GM13977 (cell line): ENCODE measurements at places on chromosomes 11 and 22.

- DNase-seq: no peak
Observed at GRCh38 chr11:98115873-98116272, 904.9 kb upstream of the CNTN5 start.

- no peak for DNase-seq
Observed at GRCh38 chr11:2584812-2585565, 114.8 kb downstream of the KCNQ1OT1 start.

DNA sequence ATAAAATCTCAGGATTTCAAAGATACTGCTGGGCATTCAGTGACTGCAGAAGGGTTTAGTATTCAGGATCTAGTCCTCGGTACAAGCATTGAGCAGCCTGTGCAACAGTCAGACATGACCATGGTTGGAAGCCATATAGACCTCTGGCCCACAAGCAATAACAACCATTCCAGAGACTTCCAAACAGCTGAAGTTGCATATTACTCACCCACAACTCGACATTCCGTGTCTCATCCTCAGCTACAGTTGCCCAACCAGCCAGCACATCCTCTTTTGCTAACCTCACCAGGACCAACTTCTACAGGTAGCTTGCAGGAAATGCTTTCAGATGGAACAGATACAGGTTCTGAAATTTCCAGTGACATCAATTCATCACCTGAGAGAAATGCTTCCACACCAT, 156.8 kb downstream of the C11orf91 start:
- no peak for DNase-seq

- DNase-seq: peak; percentile 96
Observed at GRCh38 chr11:6473451-6474412, at the start of gene TRIM3. TRIM3 (minus strand) TSS chr11:6473941; CDS start chr11:6465695, 8,246 bp downstream.

DNA sequence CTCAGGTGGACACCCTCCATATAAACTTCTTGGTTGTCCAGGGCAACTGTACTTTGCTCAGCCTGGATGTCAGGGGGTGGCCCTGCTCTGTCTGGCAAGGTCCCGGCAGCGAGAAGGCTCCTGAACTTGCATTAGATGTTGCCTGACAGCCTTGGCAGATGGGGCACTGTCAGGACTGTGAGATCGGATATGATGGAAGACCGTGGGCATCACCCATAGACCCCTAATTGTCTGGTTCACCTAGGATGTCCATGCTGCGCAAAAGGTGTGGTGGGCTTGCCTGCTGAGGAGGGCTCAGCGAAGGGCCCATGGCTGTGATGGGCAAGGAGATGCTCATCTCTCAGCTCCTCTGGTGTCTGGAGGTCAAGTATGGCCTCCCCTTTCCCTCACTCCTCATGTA, 62.7 kb downstream of the MYO18B start:
- DNase-seq: no peak

GRCh38 chr11:46337626-46338345, 9.5 kb upstream of the DGKZ start:
- no peak for DNase-seq

DNA sequence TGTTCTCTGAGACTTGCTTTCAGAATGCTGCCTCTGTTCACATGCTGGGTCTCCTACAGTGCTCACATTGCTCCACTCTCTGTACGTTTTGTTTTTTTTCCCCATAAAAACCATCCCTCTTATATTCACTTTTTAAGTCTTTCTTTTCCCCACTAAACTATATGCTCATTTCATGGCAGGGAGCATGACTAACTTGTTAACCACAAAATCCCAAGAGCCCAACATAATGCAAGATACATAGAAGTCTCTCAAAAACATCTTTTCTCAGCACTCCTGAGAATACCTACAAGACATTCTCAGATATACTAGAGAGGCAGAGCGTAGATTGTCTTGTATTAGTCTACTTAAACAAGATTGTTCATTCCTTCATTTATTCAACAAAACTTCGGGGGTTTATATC, 73.3 kb downstream of the FAM76B start:
- DNase-seq: no peak

DNA sequence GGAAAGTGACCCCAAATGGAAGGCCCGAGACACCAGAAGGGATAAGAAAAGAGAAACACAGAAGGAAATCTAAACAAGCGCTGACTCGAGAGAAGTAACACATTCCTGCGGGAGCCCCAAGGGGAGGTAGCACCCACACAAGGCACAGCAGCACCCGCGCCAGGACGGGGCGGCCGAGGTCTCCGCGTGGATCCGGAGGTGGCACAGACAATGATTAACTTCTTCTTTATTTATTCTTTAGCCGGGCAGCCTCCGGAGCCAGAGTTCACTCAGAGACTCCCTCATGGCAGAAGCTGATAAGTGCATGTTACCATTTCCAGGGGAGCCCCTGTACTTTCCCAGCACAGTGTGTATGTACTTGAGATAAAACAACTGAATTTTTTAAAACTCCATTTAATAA, 5.1 kb downstream of the TOLLIP start:
- no peak for DNase-seq

- DNase-seq: peak; percentile 78
Observed at GRCh38 chr22:31272522-31273446, 19.5 kb downstream of the PIK3IP1 start.

- no peak for DNase-seq
Observed at GRCh38 chr22:47043835-47044721, 281.6 kb downstream of the TBC1D22A start.

DNA sequence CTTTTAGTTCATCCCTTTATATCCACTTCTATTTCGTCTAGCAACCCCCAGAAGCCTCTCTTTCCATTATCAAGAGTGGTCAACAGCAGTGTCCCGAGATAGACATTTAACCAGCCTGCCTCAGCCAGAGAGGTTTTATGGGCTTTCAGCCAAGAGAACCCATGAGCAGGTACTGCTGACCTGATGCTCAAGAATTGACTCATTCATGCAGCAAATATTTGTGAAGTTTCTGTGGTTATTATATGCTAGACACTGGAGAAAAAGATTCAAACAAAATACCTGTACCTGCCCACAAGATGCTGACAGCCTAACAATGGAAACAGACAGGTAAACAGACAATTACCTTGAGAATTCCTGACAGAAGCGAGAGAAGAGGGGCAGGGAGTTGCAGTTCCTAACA, 9.7 kb upstream of the LRRC55 start:
- no peak for DNase-seq

DNA sequence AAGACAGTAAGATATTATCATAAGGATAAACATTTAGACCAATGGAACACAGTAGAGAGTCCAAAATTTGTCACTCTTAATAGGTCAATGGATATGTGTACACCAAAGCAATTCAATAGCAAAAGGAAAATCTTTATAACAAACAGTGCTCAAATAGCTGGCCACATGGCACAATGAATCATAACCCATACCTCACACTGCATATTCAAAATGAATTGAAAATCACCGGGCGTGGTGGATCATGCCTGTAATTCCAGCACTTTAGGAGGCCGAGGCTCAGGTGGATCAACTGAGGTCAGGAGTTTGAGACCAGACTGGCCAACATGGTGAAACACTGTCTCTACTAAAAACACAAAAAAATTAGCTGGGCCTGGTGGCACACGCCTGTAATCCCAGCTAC, 8.4 kb downstream of the SNX32 start:
- DNase-seq: no peak

DNA sequence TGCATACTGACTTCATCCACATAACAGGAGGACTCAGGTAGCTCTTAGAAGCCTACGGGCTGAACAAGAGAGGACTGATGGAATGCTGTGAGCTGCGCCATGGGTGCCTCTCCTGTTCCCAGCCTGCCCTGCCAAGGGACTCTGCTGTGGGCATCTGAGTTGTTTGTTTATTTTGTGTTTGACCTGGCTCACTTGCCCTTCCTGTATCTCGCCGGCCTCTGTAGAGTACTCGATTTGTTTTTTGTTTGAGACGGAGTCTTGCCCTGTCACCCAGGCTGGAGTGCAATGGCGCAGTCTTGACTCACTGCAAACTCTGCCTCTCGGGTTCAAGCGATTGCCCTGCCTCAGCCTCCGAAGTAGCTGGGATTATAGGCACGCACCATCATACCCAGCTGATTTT, 1.8 kb downstream of the TTC38 start:
- DNase-seq: no peak

GRCh38 chr11:44747316-44747715, 20.6 kb downstream of the TSPAN18 start:
- no peak for DNase-seq

GRCh38 chr11:115498354-115498753, 5.9 kb downstream of the CADM1 start:
- no peak for DNase-seq

- no peak for DNase-seq
Observed at GRCh38 chr11:108571001-108571400, 22.6 kb downstream of the EXPH5 start.

GRCh38 chr22:26477341-26477731, 6.2 kb downstream of the HPS4 start:
- no peak for DNase-seq

DNA sequence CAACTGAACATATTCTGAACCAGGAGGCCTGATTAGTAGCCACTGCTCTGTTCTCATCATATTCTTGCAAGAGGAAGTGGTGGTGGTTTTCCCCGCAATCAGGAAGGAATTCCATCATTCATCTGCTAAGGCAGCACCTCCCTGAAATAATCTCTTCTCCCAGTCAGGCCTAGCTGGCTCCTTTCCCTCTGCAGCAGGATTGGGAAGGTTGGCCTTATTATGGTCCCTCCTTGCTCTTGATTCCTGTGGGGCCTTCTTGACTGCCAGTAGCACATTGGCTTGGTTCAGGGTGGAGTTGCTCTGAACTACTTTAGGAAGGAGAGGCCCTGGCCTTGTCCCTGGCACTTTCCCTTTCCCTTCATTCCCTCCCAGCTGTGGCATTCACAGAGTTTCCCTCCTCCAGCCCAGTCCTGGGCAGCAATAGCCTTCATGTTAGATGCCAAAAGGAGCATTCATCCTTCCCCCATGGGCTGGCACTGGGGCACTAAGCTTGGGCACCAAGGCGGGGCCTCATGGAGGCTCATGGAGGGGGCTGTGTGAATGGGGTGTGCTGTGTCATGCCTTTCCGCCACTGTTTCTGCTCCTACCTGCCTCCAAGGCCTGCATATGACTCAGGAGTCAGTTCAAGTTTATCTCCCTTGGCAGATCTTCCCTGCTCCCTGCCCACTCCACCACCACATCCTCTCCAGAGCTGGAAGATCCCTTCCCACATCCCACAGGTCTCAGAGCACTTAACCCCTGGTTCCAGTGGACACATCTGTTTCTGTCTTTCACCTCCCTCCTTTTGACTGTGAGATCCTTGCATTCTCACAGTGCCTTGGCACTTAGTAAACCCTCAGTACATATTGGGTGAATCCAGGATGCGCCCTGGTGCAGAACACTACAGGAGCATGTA, 27.6 kb upstream of the CD44 start:
- DNase-seq: no peak
